ENCODE measurements at places on chromosomes 6 and 20. TPM values are rescaled to one million over a fixed set of nuclear protein-coding genes. Genes with fewer than 3 reads are reported as not detected.
A peak's percentile ranks its signal among the peaks of the same experiment; 100 is the strongest.

GRCh38 chr6:160259598-160259997, 977 bp upstream of the SLC22A2 start:
- no peaks in the 10 kb centered on the region for H3K4me1 ChIP-seq
- H3K4me3 ChIP-seq, result no peak overlapping the region
- H3K36me3 ChIP-seq, result no peaks in the 10 kb centered on the region

Gene ELOVL2
- not detected for total RNA-seq

Gene BTNL2
- total RNA-seq, result not detected

Gene GATA5
- not detected for total RNA-seq

DNA sequence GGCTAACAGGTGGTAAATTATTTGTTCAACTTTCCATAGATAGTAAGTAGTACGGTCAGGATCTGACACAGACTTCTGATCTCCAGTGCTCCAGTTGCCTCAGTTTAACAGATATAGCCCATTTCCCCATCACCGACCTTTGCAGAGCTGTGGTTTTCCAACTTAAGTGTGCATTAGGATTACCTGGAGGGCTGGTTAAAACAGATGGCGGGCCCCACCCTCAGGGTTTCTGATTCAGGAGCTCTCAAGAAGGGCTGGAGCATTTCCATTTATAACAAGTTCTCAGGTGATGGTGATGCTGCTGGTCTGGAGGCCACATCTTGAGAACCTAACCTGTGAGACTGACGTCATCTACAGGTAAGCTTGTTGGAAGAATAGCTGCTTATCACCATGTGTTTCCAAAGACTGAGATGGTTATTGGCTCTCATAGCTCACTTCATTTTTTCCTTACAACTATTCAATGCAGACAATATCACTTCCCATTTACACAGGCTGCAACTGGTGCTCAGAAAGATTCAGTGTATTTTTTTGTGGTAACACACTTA, 360.1 kb upstream of the CHD6 start:
- H3K4me3 ChIP-seq, result no peak overlapping the region
- no peaks in the 10 kb centered on the region for H3K27me3 ChIP-seq
- H3K36me3 ChIP-seq, result no peaks in the 10 kb centered on the region
- no peak for DNase-seq

- no peak for DNase-seq
- peaks cover under 1% of the 10 kb centered on the region for H3K27me3 ChIP-seq
- H3K4me3 ChIP-seq, result peak overlapping the region; percentile 88
- H3K4me1 ChIP-seq, result peaks cover 35% of the 10 kb centered on the region
- H3K36me3 ChIP-seq, result peaks cover 40% of the 10 kb centered on the region
Observed at GRCh38 chr6:170583756-170584180, 669 bp downstream of the PDCD2 start.

DNA sequence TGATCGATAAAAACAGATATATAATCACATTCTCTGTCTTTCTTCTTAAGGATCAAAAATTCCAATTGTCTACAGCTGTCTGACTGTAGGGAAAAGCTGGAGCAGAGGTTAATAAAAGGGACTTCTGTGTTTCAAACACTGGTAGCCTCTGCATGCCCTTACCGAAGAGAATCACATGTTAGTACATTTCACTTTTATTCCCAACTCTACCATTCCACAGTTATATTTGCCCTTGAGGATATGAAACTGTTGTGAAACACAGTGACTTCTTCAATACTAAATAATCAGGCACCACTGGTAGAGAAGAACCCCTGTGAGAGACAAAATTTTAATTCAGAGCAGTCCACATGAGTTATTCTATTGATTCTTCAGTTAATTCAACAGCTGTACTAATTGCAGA, 1187.3 kb upstream of the CITED2 start:
- H3K27me3 ChIP-seq, result no peaks in the 10 kb centered on the region
- H3K36me3 ChIP-seq, result no peaks in the 10 kb centered on the region
- no peak for DNase-seq
- no peaks in the 10 kb centered on the region for H3K4me1 ChIP-seq

DNA sequence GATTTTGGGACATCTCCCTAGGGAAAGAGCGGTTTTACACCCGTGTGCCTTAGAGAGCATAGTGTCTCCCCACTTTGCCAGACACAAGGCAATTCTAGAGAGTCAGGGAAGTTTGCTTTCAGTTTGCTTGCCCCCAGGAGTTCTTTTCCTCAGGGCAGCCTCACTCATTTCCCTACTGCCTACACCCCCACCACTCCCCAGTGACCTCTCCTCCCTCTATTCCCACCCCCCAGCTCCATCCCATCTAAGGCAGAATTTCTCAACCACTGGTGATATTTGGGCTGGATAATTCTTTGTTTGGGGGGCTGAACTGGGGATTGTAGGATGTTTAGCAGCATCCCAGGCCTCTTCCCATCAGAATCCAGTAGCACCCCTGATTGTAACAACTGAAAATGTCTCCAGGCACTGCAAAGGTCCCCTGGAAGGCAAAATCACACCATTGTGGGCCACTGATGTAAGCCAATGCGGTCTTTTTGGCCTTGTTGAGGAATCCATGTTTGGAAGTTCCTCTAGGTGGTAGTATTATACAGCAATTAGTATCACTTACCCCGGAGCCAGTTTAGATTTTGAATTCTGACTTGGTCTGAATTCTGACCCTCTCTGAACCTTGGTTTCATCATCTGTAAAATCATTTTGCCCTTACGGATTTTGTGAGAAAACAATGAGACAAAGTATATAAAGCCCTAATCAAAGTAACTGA, 1.3 kb downstream of the EPPIN start:
- no peak overlapping the region for H3K27ac ChIP-seq
- H3K4me1 ChIP-seq, result no peaks in the 10 kb centered on the region
- H3K4me3 ChIP-seq, result no peak overlapping the region
- DNase-seq, result no peak
- H3K27me3 ChIP-seq, result peaks cover 29% of the 10 kb centered on the region

GRCh38 chr6:128807577-128807976, 75.4 kb upstream of the LAMA2 start:
- no peak overlapping the region for H3K4me3 ChIP-seq
- no peaks in the 10 kb centered on the region for H3K4me1 ChIP-seq
- H3K27me3 ChIP-seq, result no peaks in the 10 kb centered on the region
- H3K27ac ChIP-seq, result no peak overlapping the region
- no peaks in the 10 kb centered on the region for H3K36me3 ChIP-seq

GRCh38 chr20:63789836-63790571, 41.1 kb downstream of the ZBTB46 start:
- no peaks in the 10 kb centered on the region for H3K4me1 ChIP-seq
- peaks cover 6% of the 10 kb centered on the region for H3K27me3 ChIP-seq
- H3K27ac ChIP-seq, result no peak overlapping the region
- no peak for DNase-seq
- no peak overlapping the region for H3K4me3 ChIP-seq
- H3K36me3 ChIP-seq, result no peaks in the 10 kb centered on the region

DNA sequence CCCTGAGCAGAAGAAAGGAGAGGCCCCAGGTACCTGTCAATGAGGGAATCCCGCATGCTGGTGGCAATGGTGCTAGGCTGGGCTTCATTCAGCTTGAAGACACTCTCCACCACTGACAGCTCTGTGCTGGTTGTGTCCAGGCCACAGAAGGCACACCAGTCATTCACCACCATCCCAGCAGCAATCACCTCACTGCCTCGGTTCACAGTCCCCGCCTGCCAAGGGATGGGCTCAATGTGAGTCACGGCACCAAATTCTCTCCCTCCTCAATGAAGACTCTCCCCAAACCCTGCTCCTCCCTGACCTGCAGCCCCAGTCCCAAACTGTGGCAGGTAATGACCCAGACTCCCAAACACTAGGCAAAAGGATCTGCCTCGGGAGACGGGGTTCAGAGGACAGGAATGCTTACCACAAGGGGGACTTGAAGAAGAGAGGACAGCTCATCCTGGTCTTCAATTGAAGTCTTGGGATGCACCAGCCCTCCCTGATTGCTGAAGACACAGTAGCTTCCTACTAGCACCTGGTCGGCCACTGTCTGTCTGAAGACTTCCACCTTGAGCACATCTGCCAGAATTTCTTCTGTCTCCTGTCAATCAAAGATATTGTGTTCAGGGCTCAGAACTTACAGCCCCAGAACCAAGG, 1.7 kb upstream of the MMP24OS start:
- peaks cover 41% of the 10 kb centered on the region for H3K36me3 ChIP-seq
- no peaks in the 10 kb centered on the region for H3K27me3 ChIP-seq
- no peak for DNase-seq
- H3K4me3 ChIP-seq, result no peak overlapping the region
- H3K4me1 ChIP-seq, result peaks cover 25% of the 10 kb centered on the region

GRCh38 chr6:133681891-133682290, 207.0 kb upstream of the TCF21 start:
- H3K27ac ChIP-seq, result no peak overlapping the region
- no peak overlapping the region for H3K4me3 ChIP-seq
- H3K27me3 ChIP-seq, result no peaks in the 10 kb centered on the region
- no peak for DNase-seq
- H3K4me1 ChIP-seq, result no peaks in the 10 kb centered on the region

DNA sequence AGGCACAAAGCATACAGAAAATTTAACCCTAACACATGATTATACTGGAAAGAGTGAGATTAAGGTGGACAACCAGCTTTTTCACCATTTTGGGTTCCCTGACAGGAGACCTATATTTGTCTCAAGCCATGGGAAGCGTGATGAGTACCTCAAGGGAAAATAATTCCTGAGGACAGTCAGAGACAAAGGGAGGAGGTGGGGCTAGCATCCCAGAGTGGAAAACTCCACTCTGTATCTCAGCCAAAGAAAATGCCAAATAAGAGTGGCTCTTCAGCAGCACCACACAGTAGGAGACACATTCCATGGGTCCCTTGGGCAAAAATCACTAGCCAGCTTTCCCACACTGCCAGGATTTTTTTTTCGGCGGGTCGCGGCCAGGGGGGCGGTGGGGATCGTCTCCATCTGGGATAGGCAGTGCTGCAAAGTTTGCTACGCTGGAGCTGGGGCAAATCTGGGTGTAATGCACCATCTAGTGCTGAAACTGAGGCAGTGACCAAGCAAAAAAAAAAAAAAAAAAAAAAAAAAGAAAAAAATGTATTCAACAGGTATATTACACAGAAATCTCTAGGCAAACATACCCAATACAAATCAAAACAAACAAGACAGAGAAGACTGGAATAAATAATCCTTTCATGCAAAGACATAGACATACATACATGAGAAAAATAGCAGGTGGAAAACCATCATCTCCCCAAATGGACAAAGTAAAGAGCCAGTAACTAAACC, 77.3 kb upstream of the SLC35F1 start:
- no peak for DNase-seq
- no peak overlapping the region for H3K27ac ChIP-seq
- no peaks in the 10 kb centered on the region for H3K36me3 ChIP-seq
- H3K27me3 ChIP-seq, result peaks cover 10% of the 10 kb centered on the region

DNA sequence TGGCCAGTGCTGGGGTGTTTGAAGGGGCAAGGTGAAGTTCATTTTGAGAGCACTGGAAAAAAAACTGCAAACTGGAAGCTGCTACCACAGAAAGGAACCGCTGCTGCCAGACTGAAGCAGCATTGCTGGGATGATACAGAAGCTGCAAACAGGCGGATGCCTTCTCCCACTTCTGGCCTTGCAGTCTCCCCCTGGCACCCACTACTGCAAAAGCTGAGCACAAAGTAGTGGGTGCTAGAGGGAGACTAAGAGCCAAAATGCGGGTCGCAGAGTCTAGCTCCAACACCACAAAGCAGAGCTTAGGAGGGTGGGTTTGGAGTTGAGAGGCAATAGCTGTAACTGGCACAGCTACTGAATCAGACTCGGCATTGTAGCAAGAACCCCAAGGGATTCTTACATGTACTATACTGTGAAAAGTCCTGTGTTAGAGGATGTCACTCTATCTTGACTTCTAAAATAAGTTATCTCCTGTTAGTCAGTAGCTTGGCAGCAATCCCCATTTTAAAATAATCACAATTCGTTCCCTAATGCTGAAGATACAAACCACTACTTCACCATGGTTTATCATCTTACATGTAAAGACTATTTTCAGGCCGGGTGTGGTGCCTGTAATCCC, 44.0 kb upstream of the COL21A1 start:
- no peak for DNase-seq
- no peak overlapping the region for H3K27ac ChIP-seq
- no peaks in the 10 kb centered on the region for H3K4me1 ChIP-seq
- H3K4me3 ChIP-seq, result no peak overlapping the region
- no peaks in the 10 kb centered on the region for H3K27me3 ChIP-seq
- H3K36me3 ChIP-seq, result no peaks in the 10 kb centered on the region

DNA sequence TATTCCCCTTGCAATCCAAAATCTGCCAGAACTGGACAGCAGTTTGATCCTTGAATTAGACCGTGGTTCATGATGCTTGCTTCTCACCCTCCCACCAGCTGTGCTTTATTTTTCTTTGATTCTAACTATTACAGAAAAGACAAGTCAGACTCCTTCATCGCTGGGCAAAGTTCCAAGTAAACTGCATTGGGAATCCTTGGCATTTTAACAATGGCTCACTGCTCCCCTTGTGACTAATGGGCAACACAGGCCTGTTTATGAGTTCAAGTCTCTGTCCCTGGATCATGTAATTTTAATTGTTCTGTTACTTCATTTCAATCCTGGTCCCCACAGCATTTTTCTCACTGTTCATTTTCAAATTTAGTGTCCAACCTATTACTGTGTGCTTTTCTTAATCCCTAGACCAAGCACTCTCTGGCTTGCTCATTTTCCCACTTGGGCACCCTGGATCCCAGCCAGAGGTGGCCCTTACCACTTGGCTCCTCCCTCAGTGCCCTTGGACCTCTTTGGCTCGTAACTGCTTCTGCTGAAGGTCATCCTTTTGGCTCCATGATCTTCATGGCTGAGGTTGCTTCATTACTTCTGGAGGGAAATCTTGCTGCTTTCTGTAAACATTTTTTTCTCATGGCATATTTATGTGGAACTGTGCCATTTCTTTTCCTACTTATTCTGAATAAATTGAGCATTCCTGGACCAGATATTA, 32.8 kb downstream of the PSMB9 start:
- no peak overlapping the region for H3K27ac ChIP-seq
- H3K4me3 ChIP-seq, result no peak overlapping the region
- no peak for DNase-seq

DNA sequence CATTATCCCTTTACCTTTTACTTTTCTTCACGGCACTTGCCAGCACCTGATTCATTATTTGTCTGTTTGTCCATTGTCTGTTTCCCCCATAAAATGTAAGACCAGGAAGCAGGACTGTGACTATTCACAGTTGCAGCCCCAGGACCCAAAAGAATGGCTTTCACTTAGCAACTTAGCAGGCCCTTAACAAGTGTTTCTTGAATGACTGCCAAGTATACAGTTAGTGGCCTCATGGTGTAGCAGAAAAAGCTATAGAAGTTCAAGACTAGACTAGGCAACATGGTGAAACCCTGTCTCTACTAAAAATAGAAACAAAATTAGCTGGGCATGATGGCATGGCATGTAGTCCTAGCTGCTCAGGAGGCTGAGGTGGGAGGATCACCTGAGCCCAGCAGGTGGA, 4.3 kb downstream of the SLC26A8 start:
- H3K27ac ChIP-seq, result no peak overlapping the region
- peaks cover 20% of the 10 kb centered on the region for H3K27me3 ChIP-seq
- H3K4me1 ChIP-seq, result no peaks in the 10 kb centered on the region
- no peak for DNase-seq
- no peak overlapping the region for H3K4me3 ChIP-seq

Gene CLVS2
- not detected for total RNA-seq
